Dermis blood vessel endothelial cell (primary cell): ENCODE measurements at places on chromosomes 7 and 10. TPM values are rescaled to one million over a fixed set of nuclear protein-coding genes. Genes with fewer than 3 reads are reported as not detected.

SEMA3D gene
- 3.0 and 20.4 TPM in 2 replicates for total RNA-seq

SLC35G1 gene
- total RNA-seq: 4.6 and 5.3 TPM in 2 replicates

CHCHD3 gene
- 70.8 and 98.8 TPM in 2 replicates for total RNA-seq

LLCFC1 gene
- not detected in 2 replicates for total RNA-seq

NME8 gene
- not detected in 2 replicates for total RNA-seq

AKR1C8 gene
- total RNA-seq: 1.5 TPM in 1 of 2 replicates, not detected in the other

GATA3 gene
- 0.05 and 0.17 TPM in 2 replicates for total RNA-seq
